ENCODE measurements at places on chromosomes 7 and 10.
A peak's percentile ranks its signal among the peaks of the same experiment; 100 is the strongest.

DNA sequence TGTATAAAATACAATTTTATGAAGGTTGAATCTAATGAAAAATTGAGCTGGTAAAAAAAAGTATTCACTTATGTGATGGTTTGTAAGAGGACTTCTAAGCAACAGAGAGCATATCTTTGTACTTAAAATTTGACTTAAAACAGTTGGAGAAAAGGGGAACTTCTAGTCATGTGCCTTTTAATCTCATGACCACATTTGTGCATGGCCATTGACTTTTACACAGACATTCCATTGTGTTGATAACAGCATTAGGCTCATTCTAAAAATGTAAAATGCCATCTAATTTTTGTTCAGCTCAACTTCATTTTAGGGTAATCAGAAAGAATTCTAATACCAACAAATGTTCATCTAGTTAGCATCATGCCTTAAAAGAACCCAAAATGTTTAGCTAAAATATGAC is 119.9 kb downstream of the HPSE2 start:
- DNase-seq = no peak

DNA sequence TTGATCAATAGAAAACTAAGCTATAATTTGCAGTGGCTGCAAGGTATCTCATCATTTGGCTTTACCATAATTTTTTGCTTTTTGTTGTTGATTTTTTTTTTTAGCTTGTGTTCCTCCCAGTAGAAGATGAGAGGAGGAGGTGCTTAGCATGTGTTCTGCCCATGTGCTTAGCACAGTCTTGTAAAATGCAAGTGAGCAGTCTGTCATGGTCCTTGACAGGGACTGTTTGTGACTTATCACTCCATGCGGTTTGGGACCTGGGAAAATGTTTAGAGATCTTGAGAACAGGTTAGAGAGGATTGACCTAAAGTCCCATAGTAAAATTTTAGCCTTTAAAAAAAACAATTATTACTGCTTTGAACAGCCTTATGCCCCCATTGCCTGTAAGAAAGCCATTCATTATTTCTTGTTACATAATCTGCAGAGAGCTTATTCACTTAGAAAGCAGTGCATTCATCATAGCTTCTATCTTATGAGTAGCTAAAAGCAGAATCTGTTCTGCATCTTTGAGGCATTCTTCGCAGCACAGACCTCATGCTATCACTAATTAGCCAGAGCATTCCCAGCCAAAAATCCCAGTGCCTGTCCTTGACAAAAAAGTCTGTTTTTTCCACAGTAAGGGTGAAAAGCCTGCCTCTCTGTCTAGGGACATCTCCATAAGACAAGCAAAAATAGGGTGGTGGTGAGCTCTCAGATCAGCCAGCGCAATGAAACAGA is 748.7 kb upstream of the GALNT17 start:
- DNase-seq = no peak

DNA sequence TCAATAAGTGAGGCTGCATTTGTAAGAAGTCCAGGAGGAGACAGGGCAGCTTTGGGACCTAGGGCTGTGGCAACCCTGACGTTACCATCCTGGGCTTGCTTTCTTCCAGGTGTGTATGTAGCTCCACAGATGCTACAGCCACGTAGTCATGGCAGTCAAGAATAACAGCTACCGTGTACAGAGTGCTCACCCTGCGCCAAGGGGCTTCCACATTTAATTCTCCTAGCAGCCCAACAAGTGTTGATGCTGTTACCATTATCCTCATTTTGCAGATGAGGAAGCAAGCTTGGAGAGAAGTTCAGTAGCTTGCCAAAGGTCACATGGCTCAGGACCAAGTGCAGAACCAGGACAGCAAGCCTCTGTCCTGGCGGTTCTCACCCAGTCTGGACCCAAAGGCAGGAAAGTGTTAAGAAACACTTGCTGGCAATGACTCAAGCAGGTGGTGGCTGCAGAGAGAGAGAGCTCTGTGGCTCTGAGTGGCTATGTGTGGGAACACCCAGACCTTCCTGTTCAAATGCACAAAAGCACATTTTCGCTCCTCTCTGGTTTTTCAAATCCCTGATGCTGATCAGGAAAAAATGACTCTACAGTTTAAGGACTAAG is 89.8 kb downstream of the CREM start:
- DNase-seq = no peak

GRCh38 chr10:90674461-90674860 is 183.4 kb downstream of the HTR7 start:
- DNase-seq = no peak

- no peak for DNase-seq
These were observed 62.0 kb downstream of the CCNY start for GRCh38 chr10:35398355-35398754.

DNA sequence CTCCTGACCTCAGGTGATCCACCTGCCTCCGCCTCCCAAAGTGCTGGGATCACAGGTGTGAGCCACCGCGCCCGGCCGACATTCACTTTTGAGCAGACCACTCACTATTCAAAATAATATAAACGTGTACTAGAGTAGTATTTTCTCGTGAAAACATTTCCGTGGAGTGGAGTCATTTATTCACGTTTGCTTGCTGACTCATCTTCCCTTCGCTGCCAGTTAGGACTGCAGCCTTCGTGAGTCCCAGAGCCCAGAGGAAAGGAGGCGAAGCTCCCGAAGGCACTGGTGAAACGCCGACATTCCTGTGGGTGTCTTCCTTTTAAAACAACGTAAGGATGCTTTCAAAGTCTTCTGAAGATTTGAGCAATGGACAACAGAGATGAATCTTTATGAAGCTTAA is 10.9 kb upstream of the INPP5A start:
- DNase-seq = no peak

DNA sequence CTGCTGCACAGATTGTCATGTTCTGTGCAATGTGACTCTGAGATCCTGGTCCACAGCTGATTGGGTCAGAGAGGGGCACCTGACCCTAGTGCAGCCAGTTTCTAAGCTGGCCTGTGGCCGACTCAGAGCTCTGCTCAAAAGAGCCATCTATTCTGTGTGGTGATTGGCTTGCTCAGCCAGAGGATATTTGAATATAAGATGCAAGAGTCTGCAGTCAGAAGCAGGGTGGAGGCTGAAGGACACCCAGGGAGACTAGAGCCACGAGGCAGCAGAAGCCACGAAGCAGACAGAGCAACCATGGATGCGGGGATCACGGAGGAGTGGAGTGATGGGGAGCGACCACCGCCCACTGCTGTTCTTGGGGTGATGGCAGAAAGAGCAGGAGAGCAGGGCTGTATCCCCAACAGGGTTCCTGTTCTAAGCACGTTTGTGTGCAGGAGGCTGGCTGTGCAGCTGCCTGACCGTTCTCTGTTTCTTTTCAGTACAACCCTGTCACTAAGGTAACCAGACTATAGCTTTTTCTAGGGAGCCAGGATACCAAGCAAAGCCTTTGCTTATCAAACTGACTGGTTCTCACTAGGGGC is 19.5 kb upstream of the RHEB start:
- peak; percentile 64 for DNase-seq

GRCh38 chr7:53542157-53542556 is 506.7 kb downstream of the POM121L12 start:
- no peak for DNase-seq

GRCh38 chr10:96991313-96991841 is 159.3 kb downstream of the LCOR start:
- DNase-seq = no peak

GRCh38 chr7:45408409-45408737 is 165.8 kb upstream of the ADCY1 start:
- DNase-seq = peak; percentile 38

- peak; percentile 87 for DNase-seq
These were observed 128.7 kb downstream of the COBL start for GRCh38 chr7:51187941-51188340.

DNA sequence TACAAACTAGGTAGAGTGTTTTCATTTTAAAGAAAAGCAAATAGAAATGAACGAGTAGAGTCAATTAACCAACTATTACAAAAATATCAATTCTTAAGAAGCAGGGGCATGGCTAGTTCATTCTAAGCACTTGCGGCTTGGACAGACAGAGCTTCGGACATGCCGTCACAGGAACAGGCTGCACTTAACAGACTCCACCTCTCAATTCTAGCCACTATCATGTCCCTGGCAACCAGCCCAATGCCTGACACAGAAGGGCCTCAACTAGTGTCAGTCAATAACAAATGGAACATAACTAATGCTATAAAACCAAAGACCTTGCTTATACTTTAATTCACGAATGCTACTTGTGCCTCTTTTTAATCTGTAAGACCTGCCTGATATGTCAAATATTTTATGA is 74.4 kb downstream of the TPK1 start:
- DNase-seq = no peak

- DNase-seq = no peak
These were observed 51.5 kb downstream of the FAM107B start for GRCh38 chr10:14723052-14723689.

DNA sequence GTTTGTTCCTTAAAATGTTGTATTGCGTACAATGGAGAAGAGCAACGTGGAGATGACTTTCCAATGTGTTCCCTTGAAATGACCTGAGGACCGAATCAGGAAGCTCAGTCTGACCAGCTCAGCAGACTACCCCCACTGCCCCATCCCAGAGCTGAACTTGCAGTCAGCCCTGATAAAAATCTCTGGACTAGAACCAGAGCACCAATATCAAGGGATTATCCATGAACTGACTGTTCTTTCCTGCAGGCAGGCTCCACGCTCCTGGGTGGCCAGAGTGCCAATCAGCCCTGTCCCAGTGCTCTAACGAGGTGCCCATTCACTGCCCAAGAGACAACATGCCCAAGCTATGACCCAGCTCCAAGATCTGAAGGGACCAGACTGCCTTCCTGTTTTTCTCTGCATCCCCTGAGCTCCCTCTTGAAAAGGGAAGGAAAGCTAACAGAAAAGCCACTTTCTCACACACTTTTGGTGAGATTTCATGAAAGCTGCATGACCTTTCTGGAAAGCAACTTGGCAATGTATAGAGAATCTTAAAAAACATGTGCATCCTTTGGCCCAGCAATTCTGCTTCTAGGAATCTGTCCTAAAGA is 130.2 kb downstream of the KCNMA1 start:
- no peak for DNase-seq

- DNase-seq = no peak
These were observed 37.5 kb downstream of the SMURF1 start for GRCh38 chr7:99106411-99106810.

GRCh38 chr7:143477501-143478150 is at the start of gene TAS2R41:
TAS2R41 (plus strand) TSS chr7:143477873; CDS start chr7:143477873, 0 bp downstream.
- no peak for DNase-seq

DNA sequence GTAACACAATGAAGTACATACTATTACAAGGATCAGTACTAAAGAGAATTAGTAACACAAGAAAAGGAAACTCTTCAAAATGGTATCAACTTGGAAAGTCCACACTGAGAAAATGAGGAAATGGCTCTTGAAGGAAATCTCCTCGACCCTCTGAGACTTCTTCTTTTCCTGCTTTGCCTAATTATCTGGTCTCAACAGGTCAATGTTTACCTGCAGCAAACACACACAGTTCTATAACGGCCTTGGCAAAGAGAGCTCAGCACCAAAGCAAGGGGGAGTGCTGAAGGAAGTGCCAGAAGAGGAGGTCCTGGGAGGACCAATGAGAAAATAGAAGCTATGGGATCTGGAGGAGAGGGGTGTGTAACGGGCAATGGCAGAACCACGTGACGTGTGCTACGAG is 21.9 kb downstream of the CHCHD3 start:
- no peak for DNase-seq

DNA sequence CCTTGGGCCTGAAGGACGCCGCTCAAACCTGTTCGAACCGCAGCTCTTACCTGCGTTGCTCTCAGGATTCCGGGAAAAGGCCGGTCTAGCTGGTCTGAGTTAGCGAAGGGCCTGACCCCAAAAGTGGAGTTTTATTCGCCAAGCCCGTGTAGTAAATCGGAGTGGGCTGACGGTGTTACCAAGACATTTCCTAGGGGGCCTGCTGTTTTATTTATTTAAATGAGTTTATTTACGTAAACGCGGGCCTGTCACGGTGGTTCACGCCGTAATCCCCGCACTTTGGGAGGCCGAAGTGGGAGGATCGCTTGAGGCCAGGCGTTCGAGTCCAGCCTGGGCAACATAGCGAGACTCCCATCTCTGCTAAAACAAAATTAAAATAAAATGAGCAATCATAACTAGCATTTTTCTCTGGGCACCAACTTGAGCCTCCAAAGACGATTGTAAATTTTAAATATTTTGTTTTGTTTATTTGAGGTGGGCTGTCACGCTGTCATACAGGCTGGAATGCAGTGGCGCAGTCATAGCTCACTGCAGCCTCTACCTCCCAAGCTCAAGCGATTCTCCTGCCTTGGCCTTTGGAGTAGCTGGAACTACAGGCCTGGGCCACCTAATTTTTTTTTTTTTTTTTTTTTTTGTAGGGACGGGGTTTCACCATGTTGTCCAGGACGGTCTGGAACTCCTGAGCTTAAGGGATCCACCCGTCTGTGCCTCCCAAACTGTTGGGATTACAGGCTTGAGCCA is 903 bp downstream of the ZNF655 start:
- DNase-seq = no peak

DNA sequence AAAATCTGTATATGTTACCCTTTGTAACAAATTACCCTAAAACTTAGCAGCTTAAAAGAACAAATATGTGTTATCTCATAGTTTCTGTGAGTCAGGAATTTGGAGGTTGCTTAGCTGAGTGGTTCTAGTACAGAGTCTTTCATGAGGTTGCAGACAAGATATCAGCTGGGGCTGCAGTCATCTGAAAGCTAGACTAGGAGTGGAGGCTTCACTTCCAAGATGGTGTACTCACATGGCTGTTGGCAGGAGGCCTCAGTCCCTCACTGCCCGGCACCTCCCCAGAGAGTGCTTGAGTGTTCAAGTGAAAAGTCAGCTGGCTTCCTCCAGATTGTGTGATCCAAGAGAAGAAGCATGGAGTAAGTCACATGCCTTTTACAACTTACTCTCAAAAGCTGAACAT is 16.9 kb upstream of the GGCT start:
- DNase-seq = no peak

GRCh38 chr10:75851580-75852345 is 420.3 kb downstream of the LRMDA start:
- no peak for DNase-seq

- no peak for DNase-seq
These were observed 46.8 kb downstream of the CH25H start for GRCh38 chr10:89160339-89160738.

DNA sequence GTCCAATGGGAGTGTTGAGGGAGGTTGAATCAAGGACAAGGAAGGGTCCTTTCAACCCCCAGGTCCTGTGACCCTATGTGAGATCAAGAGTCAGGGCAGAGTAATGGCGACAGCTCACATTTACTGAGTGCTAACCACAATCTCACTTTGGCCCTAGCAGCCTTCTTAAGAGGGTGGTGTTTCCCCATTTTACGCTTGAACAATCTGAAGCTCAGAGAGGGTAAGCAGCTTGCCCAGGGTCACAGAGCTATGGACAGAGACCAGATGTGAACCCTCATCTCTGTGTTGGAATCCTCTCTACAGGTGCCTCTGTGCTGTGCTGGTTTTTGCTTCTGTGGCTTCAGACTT is 102.0 kb downstream of the GRK5 start:
- no peak for DNase-seq

- no peak for DNase-seq
These were observed 520.0 kb downstream of the PARD3 start for GRCh38 chr10:34295142-34295548.

GRCh38 chr7:97357459-97357858 is 240.0 kb downstream of the SDHAF3 start:
- DNase-seq = no peak

- peak; percentile 22 for DNase-seq
These were observed 21.4 kb downstream of the SLF2 start for GRCh38 chr10:100934084-100934659.

Data from H7 (cell line).